ENCODE measurements at places on chromosomes 4 and X. TPM values are rescaled to one million over a fixed set of nuclear protein-coding genes. Genes with fewer than 3 reads are reported as not detected.

- DNase-seq, result no peak
- peak overlapping the region; percentile 35 for H3K4me3 ChIP-seq
- no peaks in the 10 kb centered on the region for H3K4me1 ChIP-seq
- H3K27ac ChIP-seq, result peak overlapping the region; percentile 87
Observed at GRCh38 chrX:2401590-2402360, 99.0 kb downstream of the DHRSX start.

The SPANXN3 gene
- not detected for total RNA-seq

The TACC3 gene
- 4.9 TPM for total RNA-seq

The COL4A5 gene
- 75.1 TPM for total RNA-seq

The RHOXF1 gene
- not detected for total RNA-seq

GRCh38 chr4:6199422-6199921 lies 877 bp downstream of the JAKMIP1 start:
- H3K27ac ChIP-seq, result no peak overlapping the region
- H3K4me1 ChIP-seq, result peaks cover 4% of the 10 kb centered on the region
- peaks cover 55% of the 10 kb centered on the region for H3K27me3 ChIP-seq

GRCh38 chr4:154304679-154305078 lies 186.9 kb downstream of the DCHS2 start:
- DNase-seq, result no peak
- no peaks in the 10 kb centered on the region for H3K36me3 ChIP-seq
- H3K4me3 ChIP-seq, result no peak overlapping the region
- H3K4me1 ChIP-seq, result no peaks in the 10 kb centered on the region
- H3K27ac ChIP-seq, result no peak overlapping the region

GRCh38 chr4:189001971-189002450 lies 862.8 kb downstream of the TRIML1 start:
- H3K27me3 ChIP-seq, result no peaks in the 10 kb centered on the region
- no peak for DNase-seq
- H3K27ac ChIP-seq, result no peak overlapping the region
- no peaks in the 10 kb centered on the region for H3K4me1 ChIP-seq
- no peaks in the 10 kb centered on the region for H3K36me3 ChIP-seq

DNA sequence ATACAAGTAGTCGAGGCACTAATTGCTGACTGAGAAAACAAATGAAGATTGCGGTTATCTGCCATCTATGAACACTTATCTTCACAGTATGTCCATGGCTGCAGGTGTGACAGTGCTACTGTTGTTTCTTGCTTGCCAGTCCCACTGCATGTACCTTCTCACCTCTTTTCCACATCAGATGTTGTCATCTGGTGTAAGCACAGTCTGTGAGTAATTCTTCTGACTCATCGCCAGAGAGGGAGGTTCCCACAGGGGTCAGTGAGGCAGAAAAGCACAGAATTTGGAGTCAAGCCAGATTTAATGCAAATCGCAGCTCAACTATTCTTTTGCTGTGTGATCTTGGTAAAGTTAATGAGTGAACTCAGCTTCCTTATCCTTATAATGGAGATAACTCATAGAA lies 144.4 kb downstream of the GLRA2 start:
- no peaks in the 10 kb centered on the region for H3K4me1 ChIP-seq
- no peaks in the 10 kb centered on the region for H3K36me3 ChIP-seq
- no peak overlapping the region for H3K4me3 ChIP-seq

DNA sequence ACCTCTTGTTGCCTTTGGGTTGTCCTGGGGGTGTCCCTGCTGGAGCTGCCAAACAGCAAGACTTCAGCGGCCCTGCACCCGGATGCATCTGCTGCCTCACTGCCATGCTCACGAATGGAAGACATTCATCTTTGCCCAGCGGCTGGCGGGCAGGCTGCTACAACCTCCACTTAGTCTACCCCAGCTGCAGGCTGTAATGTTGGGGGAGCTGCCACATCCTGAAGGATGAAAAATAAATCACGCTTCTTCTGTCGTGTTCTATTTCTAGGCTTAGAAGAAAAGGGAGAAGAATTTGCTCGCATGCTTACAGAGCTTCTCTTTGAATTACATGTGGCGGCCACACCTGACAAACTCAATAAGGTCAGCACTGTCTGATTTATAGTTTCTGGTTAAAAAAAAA lies 61.4 kb downstream of the FAM114A1 start:
- H3K4me1 ChIP-seq, result no peaks in the 10 kb centered on the region
- no peaks in the 10 kb centered on the region for H3K27me3 ChIP-seq
- H3K27ac ChIP-seq, result no peak overlapping the region
- no peak overlapping the region for H3K4me3 ChIP-seq
- peaks cover 11% of the 10 kb centered on the region for H3K36me3 ChIP-seq
- DNase-seq, result no peak

The CDKL2 gene
- 1.6 TPM for total RNA-seq

The CENPVL1 gene
- not detected for total RNA-seq

GRCh38 chr4:140168474-140168873 lies 14.5 kb upstream of the MAML3 start:
- no peaks in the 10 kb centered on the region for H3K36me3 ChIP-seq
- no peak for DNase-seq
- no peak overlapping the region for H3K27ac ChIP-seq
- H3K4me3 ChIP-seq, result no peak overlapping the region
- H3K4me1 ChIP-seq, result no peaks in the 10 kb centered on the region
- H3K27me3 ChIP-seq, result no peaks in the 10 kb centered on the region

The F8A3 gene
- 7.5 TPM for total RNA-seq

The SAGE1 gene
- not detected for total RNA-seq

The GABRE gene
- 85.5 TPM for total RNA-seq

The ARR3 gene
- not detected for total RNA-seq

- no peaks in the 10 kb centered on the region for H3K27me3 ChIP-seq
- DNase-seq, result peak; percentile 20
- no peaks in the 10 kb centered on the region for H3K36me3 ChIP-seq
- no peaks in the 10 kb centered on the region for H3K4me1 ChIP-seq
- H3K4me3 ChIP-seq, result no peak overlapping the region
Observed at GRCh38 chrX:134718105-134718965, 60.1 kb upstream of the PLAC1 start.

The EFHC2 gene
- 0.32 TPM for total RNA-seq

DNA sequence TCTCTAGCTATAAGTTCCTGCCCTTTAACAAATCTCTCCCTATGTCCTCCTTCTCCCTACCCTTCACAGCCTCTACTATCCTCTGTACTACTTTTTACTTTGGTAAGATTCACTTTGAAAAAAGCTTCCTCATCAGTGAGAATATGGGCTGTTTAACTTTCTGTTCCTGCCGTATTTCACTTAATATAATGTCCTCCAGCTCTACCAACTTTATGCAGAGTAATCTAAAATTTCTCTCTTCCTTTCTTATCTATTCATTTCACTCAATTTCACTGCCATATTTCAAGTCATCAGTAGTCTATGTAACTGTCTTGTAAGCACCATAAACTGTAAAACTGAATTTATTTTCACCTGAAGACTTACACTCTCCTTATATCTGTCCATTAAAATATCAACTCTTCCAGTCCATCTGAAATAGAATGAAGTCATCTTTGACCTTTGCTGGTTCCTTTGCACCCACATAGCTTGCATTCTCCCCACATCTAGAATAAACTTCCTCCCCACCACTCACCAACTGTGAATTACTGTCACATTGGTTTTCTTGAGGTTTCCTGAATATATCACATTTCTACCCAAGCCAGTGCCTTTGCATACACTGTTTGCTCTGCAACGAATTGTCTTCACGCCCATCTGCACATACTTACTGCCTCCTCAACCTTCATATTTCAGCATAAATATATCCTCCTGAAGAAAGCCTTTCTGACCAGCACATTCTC lies 54.6 kb downstream of the ARAP2 start:
- no peak for DNase-seq
- no peaks in the 10 kb centered on the region for H3K27me3 ChIP-seq
- no peaks in the 10 kb centered on the region for H3K4me1 ChIP-seq
- no peak overlapping the region for H3K27ac ChIP-seq
- H3K4me3 ChIP-seq, result no peak overlapping the region

DNA sequence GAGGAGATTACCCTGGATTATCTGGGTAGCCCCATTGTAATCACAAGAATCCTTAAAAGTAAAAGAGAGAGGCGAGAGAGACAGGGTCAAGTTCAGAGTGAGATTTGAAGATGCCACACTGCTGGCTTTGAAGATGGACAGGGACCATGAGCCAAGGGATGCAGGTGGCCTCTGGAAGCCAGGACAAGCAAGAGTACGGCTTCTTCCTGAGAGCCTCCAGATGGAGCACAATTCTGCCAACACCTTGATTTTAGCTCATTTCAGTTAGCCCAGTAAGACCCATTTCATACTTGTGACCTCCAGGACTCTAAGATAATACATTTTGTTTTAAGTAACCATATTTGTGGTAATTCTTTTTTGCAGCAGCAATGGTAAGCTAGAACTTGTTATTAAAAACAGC lies 120.3 kb downstream of the GPM6A start:
- no peak overlapping the region for H3K4me3 ChIP-seq
- no peaks in the 10 kb centered on the region for H3K27me3 ChIP-seq
- H3K4me1 ChIP-seq, result no peaks in the 10 kb centered on the region
- DNase-seq, result no peak
